ENCODE measurements at places on chromosomes 6 and 20.
A peak's percentile ranks its signal among the peaks of the same experiment; 100 is the strongest.

DNA sequence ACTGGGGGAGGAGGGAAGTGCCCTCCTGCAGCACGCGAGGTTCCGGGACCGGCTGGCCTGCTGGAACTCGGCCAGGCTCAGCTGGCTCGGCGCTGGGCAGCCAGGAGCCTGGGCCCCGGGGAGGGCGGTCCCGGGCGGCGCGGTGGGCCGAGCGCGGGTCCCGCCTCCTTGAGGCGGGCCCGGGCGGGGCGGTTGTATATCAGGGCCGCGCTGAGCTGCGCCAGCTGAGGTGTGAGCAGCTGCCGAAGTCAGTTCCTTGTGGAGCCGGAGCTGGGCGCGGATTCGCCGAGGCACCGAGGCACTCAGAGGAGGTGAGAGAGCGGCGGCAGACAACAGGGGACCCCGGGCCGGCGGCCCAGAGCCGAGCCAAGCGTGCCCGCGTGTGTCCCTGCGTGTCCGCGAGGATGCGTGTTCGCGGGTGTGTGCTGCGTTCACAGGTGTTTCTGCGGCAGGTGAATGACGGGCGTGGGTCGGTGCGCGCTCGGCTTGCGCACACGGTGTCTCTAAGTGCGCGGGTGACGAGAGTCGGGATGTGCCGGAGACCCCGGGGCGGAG, at the start of gene CDKN1A:
CDKN1A (plus strand) TSS at position 227 of the 555 bp plus-strand sequence. CDS start 5,388 bp downstream, outside the sequence.
- peak; percentile 88 for DNase-seq

- DNase-seq: peak; percentile 39
Observed at GRCh38 chr6:163455552-163455951, 41.0 kb downstream of the QKI start.

GRCh38 chr6:25407431-25407830, 128.3 kb downstream of the CARMIL1 start:
- no peak for DNase-seq

GRCh38 chr6:85677234-85677956, 34.7 kb upstream of the SYNCRIP start:
- DNase-seq: peak; percentile 29

DNA sequence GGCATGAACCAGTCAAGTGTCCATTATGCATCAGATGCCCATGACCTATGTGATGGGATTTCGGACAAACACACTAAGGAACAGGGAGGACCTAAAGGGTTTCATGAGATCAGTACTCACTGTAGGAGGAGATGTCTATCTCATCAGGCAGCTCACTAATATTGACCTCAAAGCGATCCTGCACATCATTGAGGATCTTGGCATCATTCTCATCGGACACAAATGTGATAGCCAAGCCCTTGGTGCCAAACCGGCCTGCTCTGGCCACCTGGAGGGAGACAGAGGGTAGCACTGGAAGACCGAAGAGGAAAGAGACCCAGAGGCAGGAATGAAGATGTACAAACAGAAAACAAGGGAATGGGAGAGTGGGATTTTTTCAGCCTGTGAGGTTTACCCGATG, 1.9 kb downstream of the MCCD1 start:
- no peak for DNase-seq

- peak; percentile 0 for DNase-seq
Observed at GRCh38 chr6:145668844-145669243, 66.5 kb downstream of the EPM2A start.

DNA sequence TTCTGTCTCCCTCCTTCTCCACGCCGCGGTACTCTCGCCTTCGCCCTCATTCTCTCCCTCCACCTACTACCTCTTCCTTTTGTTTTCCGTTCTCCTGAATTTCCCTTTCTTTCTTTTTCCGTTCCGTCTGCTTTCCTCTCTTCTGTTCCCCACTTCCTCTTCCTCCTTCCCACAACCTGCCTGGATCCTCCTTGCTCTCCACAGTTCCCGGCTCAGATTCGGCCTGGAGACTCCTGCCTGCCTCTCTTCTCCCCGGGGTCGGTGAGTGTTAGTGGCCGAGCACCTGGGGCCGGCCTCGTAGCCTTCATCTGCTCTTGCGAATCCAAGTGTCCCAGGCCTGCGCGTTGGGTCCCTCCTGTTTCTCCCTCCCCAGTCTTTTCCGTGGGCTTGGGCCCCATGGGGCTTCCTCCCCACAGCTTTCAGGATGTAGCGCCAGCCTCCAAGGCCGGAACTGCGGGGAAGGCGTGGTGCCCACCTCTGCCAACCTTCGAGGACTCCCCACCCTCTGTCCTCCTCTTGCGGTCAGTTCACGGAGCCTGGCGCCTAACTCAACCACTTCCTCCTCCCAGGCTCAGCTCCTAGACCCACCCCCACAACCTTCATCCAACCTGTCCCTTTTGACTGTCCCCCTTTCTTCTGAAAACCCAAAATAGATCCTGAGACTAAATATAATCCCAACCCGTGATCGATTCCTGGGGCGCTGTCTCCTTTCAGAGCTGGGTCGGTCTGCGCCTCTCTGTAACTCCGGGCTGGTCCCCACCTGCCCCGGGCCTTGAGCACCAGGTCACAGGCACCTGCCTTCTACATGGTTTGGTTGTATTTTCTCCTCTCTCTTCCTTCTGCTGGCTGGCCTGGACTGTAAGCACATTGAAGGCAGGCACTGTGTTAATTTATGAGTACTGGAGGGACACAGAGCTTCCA, 6.8 kb downstream of the NRN1 start:
- no peak for DNase-seq

DNA sequence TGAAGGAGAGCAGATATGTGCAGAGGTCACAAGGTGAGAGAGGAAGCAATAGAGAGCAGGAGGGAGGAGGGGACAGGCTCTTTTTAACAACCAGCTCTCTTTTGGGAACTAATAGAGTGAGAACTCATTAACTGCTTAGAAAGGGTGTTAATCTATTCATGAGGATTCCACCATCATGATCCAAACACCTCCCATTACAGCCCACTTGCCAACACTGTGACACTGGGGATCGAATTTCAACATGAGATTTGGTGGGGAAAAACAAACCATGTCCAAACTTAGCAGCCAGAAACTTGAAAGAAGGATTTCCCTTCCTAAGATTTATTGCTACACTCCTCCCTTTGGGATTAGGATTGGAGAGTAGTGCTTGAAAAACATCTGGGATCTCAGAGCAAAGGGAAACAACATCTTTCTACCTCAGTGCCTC, 135.5 kb upstream of the PLCB4 start:
- no peak for DNase-seq

DNA sequence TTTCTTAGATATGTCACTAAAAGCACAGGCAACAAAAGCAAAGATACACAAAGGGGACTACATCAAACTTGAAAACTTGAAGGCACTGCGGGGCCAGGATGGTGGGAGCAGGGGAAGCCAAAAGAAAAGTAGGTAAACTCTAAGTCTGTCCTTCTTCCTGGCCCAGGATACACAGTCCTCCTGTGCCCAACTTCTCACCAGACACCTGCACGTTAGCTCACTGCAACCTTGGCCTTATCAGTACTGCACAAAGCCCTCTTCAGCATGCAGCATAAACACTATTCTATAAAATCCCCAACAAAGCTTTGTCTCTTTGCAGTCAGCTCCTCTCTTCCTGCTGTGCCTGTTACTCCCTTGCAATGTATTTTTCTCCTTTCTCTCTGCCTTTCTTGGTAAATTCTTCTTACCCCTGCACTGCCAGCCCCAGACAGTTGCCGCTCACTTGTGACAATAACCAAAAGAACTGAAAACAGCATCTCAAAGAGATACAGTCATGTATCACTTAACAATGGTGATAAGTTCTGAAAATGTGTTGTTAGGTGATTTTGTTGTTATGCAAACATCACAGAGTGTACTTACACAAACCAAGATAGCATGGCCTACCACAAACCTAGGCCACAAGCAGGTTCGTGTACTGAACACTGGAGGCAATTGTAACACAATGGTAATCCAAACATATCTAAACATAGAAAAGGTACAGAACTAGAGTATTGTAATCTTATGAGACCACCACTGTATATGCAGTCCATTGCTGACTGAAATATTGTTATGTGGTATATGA, 51.2 kb downstream of the NINL start:
- no peak for DNase-seq

DNA sequence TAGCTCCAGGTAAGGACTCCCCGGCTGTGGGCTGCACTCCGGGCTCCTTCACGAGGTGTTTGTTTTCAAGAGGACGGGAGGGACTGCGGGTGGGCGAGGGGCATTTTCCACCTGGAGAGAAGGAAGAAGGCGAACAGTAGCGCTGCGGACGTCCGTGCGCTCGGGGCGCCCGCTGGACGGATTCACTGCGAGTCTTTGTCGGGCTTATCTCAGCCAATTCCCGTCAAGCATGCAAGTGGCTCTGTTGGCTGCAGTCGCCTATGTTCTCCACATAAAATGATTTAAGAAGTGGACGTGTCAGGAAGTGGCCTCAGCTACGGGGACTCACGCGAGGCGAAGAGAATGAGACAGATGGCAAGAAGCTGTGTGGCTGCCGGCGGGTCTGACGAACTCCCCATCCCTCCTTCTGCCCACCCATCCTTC, 332 bp downstream of the GRIK2 start:
- peak; percentile 35 for DNase-seq

- peak; percentile 64 for DNase-seq
Observed at GRCh38 chr6:112253841-112254816, at the start of gene LAMA4. TSS of gene LAMA4 (minus strand) at chr6:112254567. CDS start at chr6:112254150, 417 bp downstream.

DNA sequence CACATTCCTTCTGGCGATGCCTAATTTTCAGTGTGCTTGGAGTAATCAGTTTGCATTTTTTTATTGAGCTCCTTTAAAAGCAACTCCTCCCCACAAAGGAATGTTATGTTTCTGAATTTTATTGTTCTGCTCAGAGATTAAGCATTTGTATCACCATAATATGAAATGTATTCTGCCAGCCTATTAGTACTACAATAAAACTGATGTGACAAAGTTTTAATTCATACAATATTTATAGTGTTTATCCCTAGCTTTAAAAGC, 236.9 kb upstream of the ASCC3 start:
- DNase-seq: no peak

GRCh38 chr6:149014631-149015534, 268.1 kb downstream of the UST start:
- peak; percentile 72 for DNase-seq

DNA sequence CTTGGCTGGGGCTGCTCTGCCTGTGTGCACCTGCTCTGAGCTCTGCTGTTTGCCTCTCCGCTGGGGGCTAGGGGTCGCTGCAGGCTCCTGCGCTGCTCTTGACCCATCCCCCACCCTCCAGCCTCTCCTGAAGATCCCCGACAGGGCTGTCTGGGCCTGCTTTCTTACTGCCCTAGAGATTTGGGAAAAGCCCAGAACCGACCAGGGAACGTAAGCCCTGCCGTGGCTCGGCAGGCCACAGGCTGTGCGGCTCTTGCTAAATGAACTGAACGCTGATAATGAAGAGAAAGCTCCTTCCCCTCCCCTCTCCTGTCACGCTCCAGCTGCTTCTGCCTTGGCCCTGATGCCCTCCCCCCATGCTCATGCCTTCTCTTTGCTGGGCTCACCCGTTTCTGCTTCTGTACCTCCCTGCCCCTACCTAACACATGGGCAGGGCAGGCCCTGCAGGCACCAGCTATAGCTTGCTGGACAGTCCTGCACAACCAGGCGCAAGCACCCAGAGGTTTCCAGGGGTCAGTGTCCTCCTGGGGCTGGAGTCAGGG, 32.0 kb upstream of the PCMTD2 start:
- no peak for DNase-seq

DNA sequence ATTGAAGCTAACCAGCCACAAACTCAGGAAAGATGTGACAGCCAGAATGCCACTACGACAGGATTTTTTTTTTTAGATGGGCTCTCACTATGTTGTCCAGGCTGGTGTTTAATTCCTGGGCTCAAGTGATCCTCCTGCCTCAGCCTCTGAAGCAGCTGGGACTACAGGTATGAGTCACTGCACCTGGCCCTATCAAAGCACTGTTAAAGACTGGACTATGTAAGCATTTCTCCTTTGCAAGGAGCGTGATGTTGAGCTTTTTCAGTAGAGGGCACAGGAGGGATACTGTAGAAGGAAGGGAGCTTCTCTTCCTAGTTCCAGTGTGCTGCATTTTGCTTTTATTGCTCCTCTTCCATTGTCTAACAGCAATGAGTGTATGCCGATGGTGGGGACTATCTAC, 35.8 kb downstream of the ZBTB9 start:
- DNase-seq: peak; percentile 7

DNA sequence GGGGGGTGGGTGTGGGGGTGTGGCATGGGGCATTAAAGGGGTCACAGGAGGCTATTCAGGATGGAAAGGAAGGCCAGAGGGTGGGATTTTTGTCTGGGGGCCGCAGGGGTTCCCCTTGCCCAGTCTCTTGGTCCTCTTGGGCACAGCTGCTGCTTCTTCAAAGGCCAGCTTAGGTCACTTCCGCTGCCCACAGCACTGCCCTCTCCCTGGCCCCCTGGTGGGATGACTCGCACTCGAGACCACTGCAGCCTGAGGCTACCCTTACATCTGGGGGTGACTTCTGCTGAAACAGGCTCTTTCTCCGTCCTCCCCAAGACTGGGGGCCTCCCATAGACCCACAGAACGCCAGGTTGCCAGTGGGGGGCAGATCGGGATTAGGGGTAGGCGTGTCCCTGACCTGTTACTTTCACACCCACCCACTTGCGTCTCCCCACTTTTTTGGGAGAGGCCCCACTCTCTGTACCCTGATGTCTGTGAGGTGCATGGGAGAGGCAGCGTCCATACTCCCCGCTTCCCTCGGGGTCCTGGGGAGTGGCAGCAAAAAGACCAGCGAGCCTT, 1.3 kb downstream of the LKAAEAR1 start:
- no peak for DNase-seq

- no peak for DNase-seq
Observed at GRCh38 chr6:165268987-165269386, 40.4 kb downstream of the C6orf118 start.

DNA sequence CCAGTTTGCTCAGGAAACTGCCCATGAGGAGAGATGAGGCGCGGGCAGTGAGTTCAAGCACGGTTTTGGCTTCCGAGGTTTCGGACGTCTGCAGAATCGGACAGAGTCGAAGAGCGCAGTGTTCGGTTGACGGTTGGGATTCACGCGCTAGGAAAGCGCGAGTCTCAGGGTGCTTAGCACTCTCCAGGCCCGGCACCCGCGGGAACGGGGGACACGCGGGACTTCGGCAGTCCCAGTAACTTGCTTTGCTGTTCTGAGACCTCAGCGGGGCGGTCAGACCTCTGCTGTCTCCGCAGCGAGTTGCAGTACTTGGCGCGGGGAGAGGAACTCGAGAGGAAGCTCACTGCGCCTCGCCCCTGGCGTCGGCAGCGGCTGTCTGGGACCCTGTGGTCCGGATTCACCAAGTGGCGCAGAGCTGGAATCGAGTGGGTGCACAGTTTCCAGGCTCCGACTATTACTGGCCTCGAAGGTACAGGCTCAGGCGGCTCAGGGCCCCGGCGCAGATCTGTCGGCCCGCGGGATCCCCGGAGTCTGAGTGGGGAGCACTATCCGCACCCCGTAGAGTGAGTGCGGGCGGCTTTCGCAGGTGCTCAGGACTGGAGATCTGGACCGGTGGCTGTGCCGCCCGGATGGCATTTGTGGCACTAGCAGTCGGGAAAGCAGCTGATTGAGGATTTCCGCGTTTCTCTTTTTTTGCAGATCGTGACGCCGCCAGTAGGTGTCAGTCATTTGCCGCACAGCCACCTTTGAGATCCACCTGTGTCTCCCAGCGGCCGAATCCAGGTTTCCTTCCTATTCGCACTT, at the start of gene POM121L2:
POM121L2 (minus strand) TSS at position 128 of the 804 bp plus-strand sequence; CDS start at position 25, 103 bp downstream.
- no peak for DNase-seq

Measured in HCEC 1CT (cell line).